ENCODE measurements at places on chromosomes 6 and 20.

GRCh38 chr6:60643870-60644269 lies 1642.2 kb downstream of the KHDRBS2 start:
- DNase-seq: no peak

DNA sequence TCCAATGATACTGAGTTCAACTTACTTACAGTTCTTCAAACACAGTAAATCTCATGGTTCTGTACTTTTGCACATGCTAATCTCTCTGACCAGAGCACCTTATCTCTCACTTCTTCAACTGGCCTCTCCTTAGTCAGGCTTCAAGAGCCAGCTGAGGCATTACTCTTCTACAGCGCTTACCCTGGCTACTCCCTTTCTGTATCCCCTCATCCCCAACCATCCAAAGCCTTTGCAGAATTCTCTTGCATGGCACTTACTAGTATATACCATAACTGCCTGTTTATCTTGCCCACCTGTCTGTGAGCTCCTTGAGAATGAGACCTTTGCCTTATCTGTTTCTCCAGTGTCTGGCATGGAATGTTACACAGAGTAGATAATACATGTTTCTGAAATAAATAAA lies 49.2 kb downstream of the SESN1 start:
- DNase-seq: no peak

GRCh38 chr6:160861824-160862223 lies 129.7 kb upstream of the MAP3K4 start:
- no peak for DNase-seq

GRCh38 chr20:18537651-18538050 lies 29.6 kb upstream of the SMIM26 start:
- no peak for DNase-seq

GRCh38 chr6:119347466-119348095 lies 2.0 kb downstream of the MAN1A1 start:
- DNase-seq: no peak

GRCh38 chr6:71619836-71620235 lies 266.5 kb upstream of the RIMS1 start:
- DNase-seq: no peak

DNA sequence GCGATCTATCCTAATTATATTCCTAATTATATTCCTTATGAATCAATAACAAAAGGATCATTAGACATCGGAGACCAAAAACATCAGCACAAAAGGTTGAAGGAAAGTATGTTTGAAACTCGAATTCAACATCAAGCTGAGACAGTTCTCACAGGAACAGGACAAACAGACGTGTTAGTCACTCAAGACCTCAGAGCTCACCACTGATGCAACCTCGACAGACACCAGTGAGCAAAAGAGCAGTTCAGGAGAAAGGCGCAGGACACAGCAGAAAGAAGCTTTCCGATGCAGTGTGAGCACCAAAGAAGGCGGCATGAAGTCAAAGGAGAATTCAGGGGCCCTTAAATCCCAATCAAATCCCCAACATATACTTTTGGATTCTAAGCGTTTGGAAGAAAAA lies 6.3 kb upstream of the RAMACL start:
- DNase-seq: no peak

GRCh38 chr6:111027219-111027618 lies 45.4 kb downstream of the RPF2 start:
- DNase-seq: no peak

- DNase-seq: no peak
Measured at GRCh38 chr6:30840935-30841643, 43.2 kb upstream of the DDR1 start.

GRCh38 chr6:47098570-47098993 lies 56.5 kb upstream of the ADGRF1 start:
- no peak for DNase-seq

DNA sequence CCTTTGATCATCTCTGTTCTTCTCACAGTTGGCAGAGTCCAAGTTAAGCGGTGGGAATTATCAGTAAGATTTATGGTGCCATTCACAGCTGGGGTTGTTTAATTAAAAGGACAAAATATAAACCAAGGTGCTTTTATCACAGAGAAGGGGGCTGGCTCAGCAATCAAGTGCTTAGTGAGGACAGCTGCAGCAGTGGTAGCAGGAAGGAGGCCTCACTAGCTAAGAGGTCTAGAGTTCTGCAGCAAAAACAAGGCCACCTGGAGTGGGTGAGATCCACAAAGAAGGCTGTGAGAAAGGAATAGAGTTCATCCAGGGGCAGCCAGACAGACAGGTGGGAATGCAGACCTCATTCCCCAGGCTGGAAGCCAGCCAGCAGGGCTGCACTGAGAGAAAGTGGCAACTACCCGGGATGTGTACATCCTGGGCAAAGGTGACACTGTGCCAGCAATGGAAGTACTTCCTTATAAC lies 37.1 kb downstream of the PIGU start:
- peak; percentile 25 for DNase-seq

GRCh38 chr6:31359581-31359980 lies 2.6 kb upstream of the HLA-B start:
- DNase-seq: no peak

DNA sequence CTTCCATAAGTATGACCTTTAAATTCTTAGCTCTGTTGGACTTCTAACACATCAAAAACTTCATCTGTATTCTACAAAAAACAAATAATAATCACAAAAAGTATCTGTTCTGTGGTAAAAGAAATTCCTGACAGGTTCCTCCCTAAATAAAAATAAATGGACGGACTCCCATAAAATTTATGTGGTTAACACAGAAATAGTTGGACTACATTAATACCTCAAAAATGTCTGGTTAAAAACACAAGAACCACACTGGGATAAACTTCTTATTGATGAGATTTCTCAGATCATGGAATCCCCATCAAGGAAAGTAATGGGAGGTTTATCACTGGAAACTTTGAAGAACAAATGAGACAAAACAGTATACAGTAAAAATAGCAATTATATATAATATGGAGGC lies 172.4 kb downstream of the MOXD1 start:
- DNase-seq: no peak

DNA sequence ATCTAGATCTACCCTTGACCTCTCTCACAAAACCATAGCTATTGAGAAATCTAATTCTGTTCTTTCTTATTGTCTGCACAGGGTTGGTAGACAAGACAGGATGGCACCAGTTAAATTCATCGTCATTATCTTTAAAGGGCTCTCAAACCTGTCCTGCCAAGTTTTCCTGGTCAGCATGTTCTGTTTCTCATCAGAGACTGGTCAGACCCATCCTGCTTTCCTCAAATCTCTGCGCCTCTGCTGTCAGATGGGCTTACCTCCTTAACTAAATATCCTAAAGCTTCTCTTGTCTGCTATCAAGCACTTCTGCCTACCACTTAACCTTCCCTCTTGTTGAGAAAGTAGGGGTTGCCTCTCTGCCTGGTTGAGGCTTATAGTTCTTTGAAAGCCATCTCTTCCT lies 125.2 kb downstream of the MYO6 start:
- no peak for DNase-seq

GRCh38 chr6:21067521-21067920 lies 526.0 kb upstream of the SOX4 start:
- DNase-seq: no peak

DNA sequence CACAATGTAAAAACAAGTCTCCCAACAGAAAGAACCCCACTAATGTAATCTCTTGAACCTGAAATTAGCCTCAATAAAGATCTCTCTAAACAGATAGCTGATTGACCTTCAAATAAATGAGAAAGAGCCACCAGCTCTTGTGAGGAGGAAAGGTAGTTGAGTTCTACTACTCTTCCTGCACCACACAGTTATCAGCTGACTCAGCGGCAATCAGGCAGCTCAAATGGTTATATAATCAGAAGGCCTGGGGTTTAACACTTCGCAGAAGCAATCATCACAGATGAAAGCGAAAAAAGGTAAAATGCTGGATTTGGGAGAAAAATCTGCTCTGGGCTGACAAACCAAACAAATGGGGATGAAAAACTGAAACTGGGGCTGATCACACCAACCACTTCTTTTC lies 91.8 kb downstream of the CHD6 start:
- no peak for DNase-seq

GRCh38 chr6:132734694-132735236 lies 20.9 kb upstream of the VNN1 start:
- peak; percentile 15 for DNase-seq

DNA sequence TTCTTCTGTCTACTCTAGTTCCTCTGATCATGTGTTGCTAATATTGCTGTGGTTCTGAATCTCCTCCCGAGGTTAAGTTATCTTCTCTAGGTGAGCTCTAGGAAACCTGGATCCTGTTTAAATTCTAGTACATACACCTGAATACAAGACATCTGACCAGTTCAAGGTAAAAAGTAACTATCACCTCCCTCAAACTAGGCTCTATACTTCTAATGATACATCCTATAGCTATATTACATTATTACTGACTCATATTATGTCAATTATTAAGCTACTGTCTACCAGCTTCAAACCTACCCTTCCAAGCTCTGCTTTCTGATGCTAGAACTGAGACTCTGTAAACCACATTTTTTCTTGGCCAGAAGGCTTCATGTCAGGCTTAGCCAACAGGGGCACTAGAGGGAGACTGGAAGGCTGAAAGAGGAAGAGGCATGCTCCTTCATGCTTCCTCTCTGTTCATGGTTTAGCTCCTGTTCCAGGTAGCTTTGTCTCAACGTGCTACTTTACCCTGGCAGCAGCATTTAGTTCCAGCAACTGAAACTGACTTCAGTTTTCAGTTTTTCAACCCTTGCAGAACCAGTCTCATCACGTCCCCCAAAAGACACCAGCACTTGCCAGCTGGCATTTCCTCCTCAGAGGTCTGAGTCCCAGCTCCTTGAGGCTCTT lies 148.4 kb upstream of the TOP1 start:
- no peak for DNase-seq

Data from globus pallidus (tissue), 1 donor.